G401 (cell line): ENCODE measurements at places on chromosomes 1 and 21. TPM values are rescaled to one million over a fixed set of nuclear protein-coding genes. Genes with fewer than 3 reads are reported as not detected.

RPS27 gene
- 2,657 and 4,065 TPM in 2 replicates for total RNA-seq

FCRL4 gene
- not detected in 2 replicates for total RNA-seq

S100A3 gene
- 0.37 and 4.3 TPM in 2 replicates for total RNA-seq

LENEP gene
- 0.74 TPM in 1 of 2 replicates, not detected in the other for total RNA-seq

NME7 gene
- 11.9 and 15.4 TPM in 2 replicates for total RNA-seq

TFF3 gene
- total RNA-seq, result not detected in 2 replicates

SPATA6 gene
- 6.3 and 18.5 TPM in 2 replicates for total RNA-seq

PPP2R5A gene
- 62.5 and 90.2 TPM in 2 replicates for total RNA-seq

TMIGD3 gene
- not detected in 2 replicates for total RNA-seq

CELA2A gene
- not detected in 2 replicates for total RNA-seq

AK5 gene
- not detected in 2 replicates for total RNA-seq

TSPAN1 gene
- 5.9 TPM in 1 of 2 replicates, not detected in the other for total RNA-seq

SFN gene
- 58.6 and 67.7 TPM in 2 replicates for total RNA-seq

RHOU gene
- total RNA-seq, result 0.54 and 1.8 TPM in 2 replicates

OLIG1 gene
- not detected in 2 replicates for total RNA-seq

PLA2G2F gene
- not detected in 2 replicates for total RNA-seq

LCE2A gene
- not detected in 2 replicates for total RNA-seq

VPS13D gene
- 10.0 and 11.4 TPM in 2 replicates for total RNA-seq

ILDR2 gene
- total RNA-seq, result 0.86 and 1.6 TPM in 2 replicates

PPIAL4G gene
- not detected in 2 replicates for total RNA-seq

C4BPA gene
- not detected in 2 replicates for total RNA-seq

PADI4 gene
- not detected in 2 replicates for total RNA-seq

RAB29 gene
- 6.8 and 8.9 TPM in 2 replicates for total RNA-seq

NUP210L gene
- total RNA-seq, result not detected in 2 replicates

HECTD3 gene
- total RNA-seq, result 10.9 and 18.5 TPM in 2 replicates

MYOM3 gene
- 0.49 and 0.54 TPM in 2 replicates for total RNA-seq

KRTAP13-2 gene
- total RNA-seq, result not detected in 2 replicates

RNU11 gene
- not detected in 2 replicates for total RNA-seq

GOLT1A gene
- total RNA-seq, result not detected in 2 replicates

MAB21L3 gene
- not detected in 2 replicates for total RNA-seq

VASH2 gene
- 0.68 and 1.1 TPM in 2 replicates for total RNA-seq

NMNAT2 gene
- total RNA-seq, result 0.27 and 0.62 TPM in 2 replicates

CBR3 gene
- 39.2 and 53.8 TPM in 2 replicates for total RNA-seq

OPRD1 gene
- not detected in 2 replicates for total RNA-seq

NOS1AP gene
- total RNA-seq, result 0.06 and 0.20 TPM in 2 replicates

ERO1B gene
- total RNA-seq, result 6.3 and 13.3 TPM in 2 replicates

RASSF5 gene
- total RNA-seq, result 0.68 TPM in 1 of 2 replicates, not detected in the other

PPP1R8 gene
- total RNA-seq, result 69.1 and 70.6 TPM in 2 replicates

NBPF10 gene
- total RNA-seq, result 0.20 and 0.55 TPM in 2 replicates

ADGRL2 gene
- not detected in 2 replicates for total RNA-seq

PLA2G5 gene
- total RNA-seq, result not detected in 2 replicates

CD1C gene
- not detected in 2 replicates for total RNA-seq

S100A14 gene
- 0.75 TPM in 1 of 2 replicates, not detected in the other for total RNA-seq

ECM1 gene
- total RNA-seq, result 44.5 and 60.0 TPM in 2 replicates

DNALI1 gene
- total RNA-seq, result not detected in 2 replicates

SPATA46 gene
- not detected in 2 replicates for total RNA-seq

SLC44A3 gene
- 0.31 and 2.5 TPM in 2 replicates for total RNA-seq

SLC44A5 gene
- not detected in 2 replicates for total RNA-seq

LORICRIN gene
- total RNA-seq, result not detected in 2 replicates

DYRK3 gene
- 22.2 and 24.1 TPM in 2 replicates for total RNA-seq

RNF186 gene
- not detected in 2 replicates for total RNA-seq

MNDA gene
- not detected in 2 replicates for total RNA-seq

RAP1GAP gene
- 3.7 and 4.8 TPM in 2 replicates for total RNA-seq

CLCA2 gene
- total RNA-seq, result 0.81 TPM in 1 of 2 replicates, not detected in the other

FAM72C gene
- total RNA-seq, result 3.5 and 4.1 TPM in 2 replicates
